ENCODE measurements at places on chromosomes 12 and 14.

GRCh38 chr12:39533951-39534350, 85.7 kb downstream of the ABCD2 start:
- DNase-seq, result no peak

GRCh38 chr12:128570191-128571065, 253.3 kb downstream of the SLC15A4 start:
- DNase-seq, result no peak

GRCh38 chr12:12456637-12457036, 99.8 kb downstream of the BORCS5 start:
- peak; percentile 57 for DNase-seq

DNA sequence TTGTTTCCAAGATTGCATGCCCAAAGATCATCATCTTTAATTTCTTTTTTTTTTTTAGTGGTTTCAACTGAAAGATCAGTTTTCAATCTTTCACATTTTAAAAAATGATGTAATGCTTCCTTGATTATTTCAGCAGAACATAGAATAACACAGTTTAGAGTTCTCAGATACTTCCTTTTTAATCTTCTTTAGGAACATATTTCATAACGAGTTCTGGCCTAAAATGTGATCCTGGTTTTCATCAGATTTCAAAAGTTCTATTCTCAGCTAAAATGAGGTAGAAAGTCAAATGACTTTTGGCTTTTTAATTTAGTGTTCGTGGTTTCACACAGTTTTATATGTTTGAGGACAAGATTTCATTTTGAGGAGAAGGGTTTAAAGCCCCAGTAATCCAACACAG, 40.0 kb upstream of the NR1H4 start:
- DNase-seq, result no peak

DNA sequence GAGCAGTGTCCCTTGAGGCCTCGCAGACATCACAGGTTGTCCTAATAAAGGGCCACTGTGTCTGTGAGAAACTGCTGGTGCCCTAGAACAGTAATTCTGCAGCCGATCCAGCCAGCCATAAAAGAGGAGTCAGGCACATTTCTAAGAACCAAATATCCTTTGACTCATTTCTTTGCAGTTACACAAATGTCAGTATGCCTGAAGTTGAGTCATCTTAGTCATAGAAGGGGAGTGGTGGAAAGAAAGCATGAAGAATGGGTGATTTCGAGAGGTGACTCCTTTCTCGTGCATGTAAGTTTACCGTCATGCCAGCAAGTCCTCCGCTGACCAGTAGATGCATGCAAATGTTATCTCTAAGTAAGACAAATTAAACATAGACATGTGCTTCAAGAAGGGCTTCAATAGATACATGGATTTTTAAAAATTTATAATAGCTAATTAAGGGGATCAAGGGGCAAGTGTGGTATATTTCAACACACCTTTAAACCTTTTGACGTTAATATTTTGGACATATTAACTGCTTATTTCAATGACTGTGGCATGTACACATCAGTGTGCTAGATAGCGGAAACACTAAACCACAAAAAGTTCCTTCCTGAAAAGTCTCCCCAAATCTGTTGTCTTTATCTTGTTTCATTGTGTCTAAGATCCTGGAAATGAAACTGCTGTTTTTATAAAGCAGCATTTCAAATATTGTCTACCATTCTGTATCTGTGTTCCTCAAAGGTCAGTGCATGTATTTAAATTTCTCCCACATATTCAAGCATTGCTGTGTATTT, 497.4 kb downstream of the NPAS3 start:
- peak; percentile 42 for DNase-seq

GRCh38 chr14:106605548-106606448, 1079.4 kb downstream of the TMEM121 start:
- DNase-seq, result no peak

GRCh38 chr14:50997712-50998111, 53.4 kb upstream of the PYGL start:
- no peak for DNase-seq

- no peak for DNase-seq
Observed at GRCh38 chr14:103543721-103544387, 14.9 kb downstream of the TRMT61A start.

DNA sequence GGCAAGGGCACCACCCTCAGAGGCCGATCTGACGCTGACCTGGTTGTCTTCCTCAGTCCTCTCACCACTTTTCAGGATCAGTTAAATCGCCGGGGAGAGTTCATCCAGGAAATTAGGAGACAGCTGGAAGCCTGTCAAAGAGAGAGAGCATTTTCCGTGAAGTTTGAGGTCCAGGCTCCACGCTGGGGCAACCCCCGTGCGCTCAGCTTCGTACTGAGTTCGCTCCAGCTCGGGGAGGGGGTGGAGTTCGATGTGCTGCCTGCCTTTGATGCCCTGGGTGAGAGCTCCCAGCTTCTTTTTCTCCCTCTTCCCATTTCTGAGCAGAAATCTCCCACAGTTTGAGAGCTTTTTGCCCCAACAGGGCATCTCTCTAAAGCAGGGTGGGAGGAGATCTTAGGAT, 1.8 kb downstream of the OAS1 start:
- DNase-seq, result no peak

DNA sequence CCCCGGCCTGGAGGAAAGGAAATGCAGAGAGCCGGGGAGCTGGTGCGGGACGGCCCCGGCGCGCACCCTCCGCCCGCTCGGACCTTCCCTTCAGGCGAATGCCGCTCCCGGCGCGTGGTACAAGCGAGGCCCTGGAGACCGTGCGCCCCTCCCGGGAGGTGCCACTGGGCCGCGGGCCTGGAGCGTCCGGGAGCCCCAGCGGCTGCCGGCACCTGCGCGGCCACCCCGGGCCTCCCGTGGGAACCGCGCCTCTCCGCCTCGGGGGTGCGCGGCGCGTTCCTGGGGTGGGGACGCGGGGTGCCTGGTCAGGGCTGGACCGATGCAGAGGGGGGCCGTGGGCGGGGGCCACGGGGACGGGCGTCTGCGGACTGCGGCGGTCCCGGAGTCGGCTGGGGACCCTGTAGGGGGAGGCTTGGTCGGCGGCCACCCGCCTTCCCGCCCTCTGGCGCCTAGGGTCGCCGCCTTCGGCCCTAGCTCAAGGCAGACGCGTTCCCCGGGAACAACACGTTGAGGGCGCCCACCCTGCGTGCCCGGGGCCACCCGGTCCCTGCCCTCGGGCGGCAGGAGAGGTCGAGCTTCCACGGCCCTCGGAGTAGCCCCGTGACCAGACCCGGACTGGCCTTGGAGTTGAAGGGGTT, 599 bp downstream of the PAPLN start:
- no peak for DNase-seq

- no peak for DNase-seq
Observed at GRCh38 chr12:111692575-111693210, 6.8 kb downstream of the ACAD10 start.

GRCh38 chr12:356276-356988, 32.7 kb downstream of the KDM5A start:
- no peak for DNase-seq

GRCh38 chr12:10722905-10723746, at the start of gene YBX3:
TSS of gene YBX3 (minus strand) at chr12:10723323. CDS start at chr12:10723111, 212 bp downstream.
- peak; percentile 76 for DNase-seq

DNA sequence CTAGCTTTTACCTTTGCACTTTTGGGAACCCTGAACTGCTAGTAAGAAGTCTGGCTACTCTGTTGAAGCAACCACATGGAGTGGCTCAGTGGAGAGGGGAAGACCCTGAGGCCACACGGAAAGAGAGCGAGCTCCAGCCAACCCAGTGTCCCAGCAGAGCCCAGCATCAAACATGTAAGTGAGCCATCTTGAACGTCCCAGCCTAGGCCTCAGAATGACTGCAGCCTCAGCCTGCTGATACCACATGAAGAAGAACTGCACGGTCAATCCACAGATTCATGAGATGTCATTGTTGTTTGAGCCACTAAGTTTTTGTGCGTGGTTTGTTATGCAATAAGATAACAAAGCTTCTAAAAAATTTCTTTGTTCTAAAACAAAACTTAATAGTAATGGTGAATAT, 40.2 kb downstream of the TFCP2 start:
- DNase-seq, result no peak

DNA sequence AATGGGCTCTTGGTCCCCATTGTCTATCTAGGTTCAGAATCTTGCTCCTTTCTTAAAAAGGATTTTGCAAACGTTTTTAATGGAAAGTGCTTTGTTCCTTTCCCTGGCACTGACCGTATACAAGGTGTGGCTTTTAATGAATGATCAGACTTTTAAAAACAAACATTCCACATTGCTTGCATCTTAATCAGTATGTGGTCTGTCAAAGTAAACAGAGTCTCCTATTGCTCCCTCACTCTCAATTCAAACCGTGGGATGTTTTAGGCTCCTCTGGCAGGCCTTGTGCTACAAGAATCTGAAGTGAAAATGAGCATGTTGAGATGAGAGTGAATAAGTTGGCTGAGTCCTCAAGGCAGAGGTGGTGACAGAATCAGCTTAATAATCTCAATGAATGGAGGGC, 107.0 kb downstream of the VRK1 start:
- DNase-seq, result no peak

- DNase-seq, result no peak
Observed at GRCh38 chr12:29053567-29053966, 95.5 kb upstream of the FAR2 start.

DNA sequence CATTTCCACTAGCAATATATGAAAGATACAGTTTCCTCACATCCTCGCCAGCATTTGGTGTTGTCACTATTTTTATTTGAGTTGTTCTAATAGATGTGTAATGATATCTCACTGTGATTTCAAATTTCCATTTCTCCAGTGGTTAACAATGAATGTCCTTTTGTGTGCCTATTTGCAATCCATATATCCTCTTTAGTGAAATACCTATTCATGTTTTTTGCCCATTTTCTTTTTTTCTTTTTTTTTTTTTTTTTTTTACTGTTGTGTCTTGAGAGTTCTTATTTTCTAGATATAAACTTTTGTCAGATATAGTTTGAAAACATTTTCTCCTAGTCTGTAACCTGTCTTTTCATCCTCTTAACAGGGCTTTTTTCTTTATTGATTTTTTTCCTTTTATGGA, 79.0 kb downstream of the FBXL14 start:
- no peak for DNase-seq

DNA sequence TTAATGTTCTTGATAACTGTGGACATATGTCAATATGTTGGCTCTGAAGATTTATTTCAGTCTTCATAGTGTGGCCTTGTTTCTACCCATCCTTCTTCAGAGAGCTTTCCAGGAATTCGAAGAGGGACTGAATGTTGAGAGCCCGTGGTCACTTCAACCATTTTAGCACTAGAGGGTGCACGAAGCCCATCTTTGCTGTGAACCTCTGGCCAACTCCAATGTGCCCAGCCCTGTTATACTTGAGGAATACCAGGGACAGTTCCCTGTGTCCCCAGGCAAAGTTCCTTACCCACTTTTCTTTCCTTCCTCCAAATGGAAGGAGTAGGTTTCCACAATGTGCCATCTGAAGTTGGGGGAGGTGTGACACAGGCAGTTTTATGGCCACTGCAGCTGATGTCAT, 603.5 kb downstream of the RPL10L start:
- DNase-seq, result no peak

DNA sequence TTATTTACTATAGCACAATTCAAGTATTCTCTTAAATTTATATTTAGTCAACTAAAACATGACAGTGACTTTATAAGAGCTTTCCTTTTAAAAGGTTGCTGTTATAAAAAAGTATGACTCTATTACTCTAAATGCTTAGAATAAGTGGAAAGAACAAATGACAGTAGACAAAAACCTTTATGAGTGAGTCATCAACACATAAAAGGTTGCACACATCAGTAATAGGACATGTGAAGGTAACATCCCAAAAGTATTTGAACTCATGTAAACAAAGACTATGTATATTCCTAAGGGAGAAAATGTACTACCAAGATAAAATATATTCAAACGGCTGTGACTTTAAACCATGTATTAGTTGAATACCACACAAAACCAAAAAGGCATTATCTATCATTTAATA, 98.8 kb downstream of the PAWR start:
- no peak for DNase-seq

GRCh38 chr12:111441107-111441928, 35.6 kb downstream of the SH2B3 start:
- DNase-seq, result no peak

DNA sequence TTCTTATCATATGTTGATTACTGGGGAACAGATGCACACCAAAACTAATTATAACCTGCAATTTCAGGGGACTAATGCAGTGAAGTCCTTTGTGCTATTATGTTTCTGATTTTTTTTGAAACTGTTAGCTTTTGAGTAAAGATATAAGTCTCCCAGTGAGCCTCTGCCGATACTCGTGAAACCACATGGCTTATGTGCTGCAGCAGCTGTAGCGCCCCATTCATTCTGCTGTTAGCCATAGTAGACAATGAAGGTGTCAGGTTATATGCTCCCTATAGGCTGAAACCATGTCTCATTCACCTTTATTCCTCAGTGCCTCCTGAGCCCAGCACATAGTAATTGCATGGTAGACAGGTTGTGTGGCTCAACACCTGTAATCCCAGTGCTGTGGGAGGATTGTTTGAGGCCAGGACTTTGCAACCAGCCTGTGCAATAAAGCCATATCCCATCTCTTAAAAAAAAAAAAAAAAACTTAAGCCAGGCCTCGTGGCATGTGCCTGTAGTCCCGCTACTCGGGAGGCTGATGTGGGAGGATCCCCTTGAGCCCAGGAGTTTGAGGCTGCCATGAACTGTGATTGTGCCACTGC, 25.0 kb downstream of the GOLGA5 start:
- DNase-seq, result no peak

DNA sequence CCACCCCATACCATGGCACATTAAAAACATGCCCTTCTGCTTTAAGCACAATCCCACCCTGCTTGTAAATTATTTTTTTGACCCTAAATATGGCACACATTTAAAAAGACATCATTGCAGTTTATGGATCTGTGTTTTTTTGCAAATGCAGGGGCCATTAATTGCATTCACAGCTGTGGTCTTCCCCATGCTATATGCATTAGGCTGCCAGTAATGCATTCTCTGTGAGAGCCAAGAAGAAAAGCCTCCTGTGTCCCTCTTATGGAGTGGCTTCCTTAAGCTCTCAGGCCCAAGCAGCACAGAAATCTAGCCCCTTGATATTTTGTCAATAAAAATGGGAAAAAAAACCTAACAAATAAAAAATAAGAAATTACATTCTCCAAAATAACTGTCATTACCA, 20.4 kb upstream of the COCH start:
- no peak for DNase-seq

DNA sequence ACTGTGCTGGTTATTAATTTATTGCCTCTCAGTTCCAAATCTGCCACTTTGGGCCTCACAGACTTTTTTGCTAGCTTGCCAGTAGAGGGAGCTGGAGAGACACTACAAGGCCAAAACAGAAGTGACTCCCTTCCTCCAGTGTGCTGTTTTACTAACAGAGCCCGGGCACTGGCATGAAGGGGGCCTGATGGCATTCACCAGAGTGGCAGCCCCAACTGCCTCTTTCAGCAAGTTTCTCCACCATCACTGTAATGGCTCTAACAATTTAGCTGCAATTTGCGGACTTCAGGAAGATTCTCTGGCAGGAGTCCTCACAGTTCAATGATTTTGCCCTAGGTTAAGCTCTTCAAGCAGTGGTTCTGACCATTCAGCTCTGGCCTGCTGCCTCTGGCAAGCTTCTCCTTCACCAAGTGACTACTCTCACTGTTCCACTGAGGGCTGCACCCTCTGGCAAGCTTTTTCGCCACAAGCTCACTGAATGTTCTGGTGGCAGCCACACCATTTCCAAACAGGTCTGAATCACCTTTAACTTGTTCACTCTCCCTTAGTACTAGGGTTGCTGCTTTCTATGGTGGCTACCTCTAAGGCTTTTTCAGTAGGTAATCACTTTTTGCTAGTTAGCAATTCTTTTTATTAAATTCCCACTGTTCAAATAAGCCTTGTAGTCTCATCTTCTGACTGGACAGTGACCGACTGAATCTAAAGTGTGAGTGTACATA, 104.9 kb downstream of the ZC3H14 start:
- DNase-seq, result peak; percentile 64
